Stimulated activated CD8-positive, alpha-beta memory T cell treated with anti-CD3 and anti-CD28 coated beads, Interleukin-15, amount 100 ng/mL, for 48 hours (primary cell): ENCODE measurements at places on chromosomes 16 and 17.
A peak's percentile ranks its signal among the peaks of the same experiment; 100 is the strongest.

GRCh38 chr17:62681939-62682381 lies 54.5 kb downstream of the MRC2 start:
- DNase-seq, result no peak

DNA sequence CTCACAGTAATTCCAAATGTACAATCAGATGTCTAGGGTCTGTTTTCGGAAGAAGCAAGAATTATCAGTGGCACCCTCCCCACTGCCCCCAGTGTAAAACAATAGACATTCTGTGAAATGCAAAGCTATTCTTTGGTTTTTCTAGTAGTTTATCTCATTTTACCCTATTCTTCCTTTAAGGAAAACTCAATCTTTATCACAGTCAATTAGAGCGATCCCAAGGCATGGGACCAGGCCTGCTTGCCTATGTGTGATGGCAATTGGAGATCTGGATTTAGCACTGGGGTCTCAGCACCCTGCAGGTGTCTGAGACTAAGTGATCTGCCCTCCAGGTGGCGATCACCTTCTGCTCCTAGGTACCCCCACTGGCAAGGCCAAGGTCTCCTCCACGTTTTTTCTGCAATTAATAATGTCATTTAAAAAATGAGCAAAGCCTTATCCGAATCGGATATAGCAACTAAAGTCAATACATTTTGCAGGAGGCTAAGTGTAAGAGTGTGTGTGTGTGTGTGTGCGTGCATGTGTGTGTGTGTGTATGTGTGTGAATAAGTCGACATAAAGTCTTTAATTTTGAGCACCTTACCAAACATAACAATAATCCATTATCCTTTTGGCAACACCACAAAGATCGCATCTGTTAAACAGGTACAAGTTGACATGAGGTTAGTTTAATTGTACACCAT lies 59.7 kb downstream of the HLF start:
- DNase-seq, result no peak

GRCh38 chr16:80390871-80391489 lies 149.8 kb upstream of the DYNLRB2 start:
- DNase-seq, result no peak

GRCh38 chr16:11354733-11355574 lies 9.7 kb downstream of the RMI2 start:
- peak; percentile 80 for DNase-seq

GRCh38 chr16:8729779-8730334 lies 55.4 kb downstream of the ABAT start:
- DNase-seq, result no peak

DNA sequence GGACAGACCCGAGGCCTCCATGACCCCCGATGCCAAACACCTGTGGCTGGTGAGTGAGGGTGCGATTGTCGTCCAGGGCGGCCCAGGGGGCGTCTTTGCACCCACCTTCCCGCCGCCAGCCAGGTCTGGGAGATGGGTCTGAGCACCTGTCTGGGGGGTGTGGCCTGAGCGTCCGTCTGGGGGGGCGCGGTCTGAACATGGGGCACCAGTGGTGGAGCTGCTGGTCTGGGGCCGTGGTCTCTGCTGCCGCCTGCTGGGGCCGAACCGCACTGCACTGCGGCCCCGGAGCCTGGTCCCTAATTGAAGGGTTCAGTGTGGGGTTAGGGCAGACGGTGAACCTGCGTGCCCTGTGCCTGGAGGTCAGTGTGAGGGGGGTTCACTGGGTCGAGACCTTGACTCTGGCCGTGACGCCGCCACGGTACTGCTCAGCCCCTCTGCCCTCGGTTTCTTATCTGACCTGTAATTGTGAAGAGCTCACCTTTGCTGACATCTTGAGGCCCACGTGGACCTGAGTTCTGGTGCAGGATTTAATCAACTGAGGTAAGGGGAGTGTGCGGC lies 12.6 kb upstream of the TCF25 start:
- peak; percentile 61 for DNase-seq

- DNase-seq, result no peak
These were observed 34.8 kb downstream of the SOST start for GRCh38 chr17:43723697-43724359.

DNA sequence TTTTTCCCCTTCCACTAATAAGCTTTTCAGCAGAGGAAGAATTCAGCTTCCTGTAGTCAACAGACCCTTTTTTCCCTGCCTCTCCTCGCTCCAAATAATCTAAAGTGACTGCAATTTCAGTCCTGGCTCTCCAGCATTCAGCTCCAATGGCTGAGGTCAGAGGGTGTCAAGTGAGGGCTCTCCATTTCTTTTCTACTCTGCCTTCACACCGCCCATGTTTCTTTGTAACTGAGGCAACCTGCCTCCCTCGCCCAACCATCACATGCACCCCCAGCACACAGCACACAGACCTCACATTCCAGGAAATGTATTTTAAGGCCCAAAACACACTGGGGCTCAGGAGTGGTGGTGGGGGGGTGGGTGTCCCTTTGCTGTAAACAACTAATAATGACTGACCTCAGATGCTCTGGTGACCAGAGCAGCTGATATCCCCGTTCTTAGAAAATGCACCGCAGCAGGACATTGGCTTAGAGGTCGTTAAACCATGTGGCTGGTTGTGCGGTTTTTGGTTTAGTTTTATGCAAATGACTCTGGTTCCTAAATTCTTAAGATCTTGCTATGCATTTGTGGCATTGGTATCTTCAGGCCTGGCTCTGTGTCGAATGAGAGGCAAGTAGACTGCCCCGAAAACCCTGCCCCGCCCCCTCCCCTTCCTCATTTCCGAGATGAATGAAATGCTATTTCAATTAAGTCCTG lies 203.6 kb downstream of the ZFHX3 start:
- no peak for DNase-seq

GRCh38 chr17:75983501-75984181 lies 4.6 kb downstream of the TEN1 start:
- no peak for DNase-seq

DNA sequence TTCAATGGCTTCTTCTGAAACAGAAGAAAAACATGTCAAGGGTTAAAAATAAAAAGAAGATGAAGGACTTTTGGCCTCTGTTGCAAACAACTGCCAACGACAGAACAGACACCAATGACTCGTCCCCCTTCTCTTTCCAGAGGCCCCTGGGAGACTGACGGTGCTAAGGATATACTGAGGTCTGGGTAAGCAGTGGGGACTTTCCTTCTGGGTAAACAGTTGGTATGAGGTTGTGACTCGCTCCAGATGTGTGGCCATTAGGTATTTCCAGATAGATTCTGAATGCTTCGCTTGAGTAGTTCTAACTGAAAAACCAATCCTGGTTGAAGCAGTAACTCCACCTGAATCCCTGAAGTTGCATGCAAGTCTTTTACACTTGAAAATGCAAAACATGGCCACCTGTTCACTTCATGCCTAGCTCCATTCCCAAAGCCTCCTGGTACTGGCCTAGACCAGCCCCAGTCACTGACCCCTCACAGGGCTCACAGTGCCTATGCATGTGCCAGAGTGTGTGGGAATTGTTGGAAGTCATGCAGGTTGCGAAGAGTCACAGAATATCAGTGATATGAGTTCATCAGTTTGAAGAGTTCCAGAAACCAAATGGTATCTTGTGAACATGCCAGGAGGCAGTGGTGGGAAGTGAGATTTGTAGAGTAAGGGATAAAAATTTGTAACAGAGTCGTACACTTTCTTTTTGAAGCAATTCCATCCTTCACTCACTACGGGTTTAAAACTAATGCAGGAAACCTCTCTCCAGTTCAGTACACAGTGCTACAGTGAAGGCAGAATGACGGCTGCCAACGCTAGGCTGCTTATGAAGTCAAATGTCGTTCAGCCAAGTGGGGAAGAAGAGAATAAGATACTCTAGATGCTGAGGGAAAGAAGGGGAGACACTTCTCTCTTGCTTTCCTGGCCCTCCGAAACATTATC lies 217.8 kb downstream of the ZFHX3 start:
- no peak for DNase-seq

DNA sequence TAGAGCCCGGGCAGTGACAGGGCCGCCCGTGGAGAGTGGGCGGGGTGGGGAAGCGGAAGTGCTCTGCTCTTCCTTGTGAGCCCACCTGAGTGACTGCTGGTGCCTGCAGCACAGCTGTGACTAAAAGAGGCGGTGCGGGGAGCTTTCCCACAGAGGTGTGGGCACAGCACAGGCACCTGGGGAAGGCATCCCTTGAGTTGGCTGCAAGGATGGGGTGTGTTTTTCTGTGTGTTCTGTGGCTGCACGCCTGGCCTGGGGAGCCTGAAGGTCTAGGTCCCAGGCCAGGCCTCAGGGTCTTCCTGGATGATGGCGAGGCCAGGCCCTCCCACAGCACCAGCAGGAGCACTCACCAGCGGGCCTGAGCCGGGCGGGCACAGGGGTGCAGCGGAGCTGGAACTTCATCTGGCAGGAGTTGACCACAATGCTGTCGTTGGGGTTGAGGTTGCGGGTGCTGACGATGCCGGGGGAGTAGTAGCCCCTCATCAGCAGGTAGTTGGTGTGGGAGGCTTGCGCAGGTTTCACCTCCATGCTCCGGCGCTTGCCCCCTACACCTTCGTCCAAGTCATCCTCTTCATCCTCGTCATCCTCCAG lies 67.1 kb downstream of the IL21R start:
- no peak for DNase-seq

DNA sequence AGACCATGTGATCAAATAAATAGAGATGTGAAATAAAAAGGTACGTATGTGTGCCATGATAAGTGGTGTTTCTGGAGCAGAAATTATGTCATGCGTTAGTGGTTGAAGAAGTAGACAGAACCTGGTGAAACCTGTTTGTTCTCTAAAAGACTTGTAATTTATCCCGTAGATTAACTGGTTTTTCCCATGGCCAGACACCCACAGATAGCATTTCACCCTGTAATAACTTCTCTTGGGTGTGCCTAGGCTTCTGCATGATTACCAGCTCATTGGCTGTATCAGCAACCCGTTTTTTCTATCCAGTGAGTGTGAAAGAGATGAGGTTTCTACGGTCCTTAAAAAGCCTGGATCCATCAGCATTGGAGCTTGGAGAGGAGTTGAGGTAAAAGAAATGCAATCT lies 471.3 kb downstream of the NPIPA7 start:
- DNase-seq, result no peak

DNA sequence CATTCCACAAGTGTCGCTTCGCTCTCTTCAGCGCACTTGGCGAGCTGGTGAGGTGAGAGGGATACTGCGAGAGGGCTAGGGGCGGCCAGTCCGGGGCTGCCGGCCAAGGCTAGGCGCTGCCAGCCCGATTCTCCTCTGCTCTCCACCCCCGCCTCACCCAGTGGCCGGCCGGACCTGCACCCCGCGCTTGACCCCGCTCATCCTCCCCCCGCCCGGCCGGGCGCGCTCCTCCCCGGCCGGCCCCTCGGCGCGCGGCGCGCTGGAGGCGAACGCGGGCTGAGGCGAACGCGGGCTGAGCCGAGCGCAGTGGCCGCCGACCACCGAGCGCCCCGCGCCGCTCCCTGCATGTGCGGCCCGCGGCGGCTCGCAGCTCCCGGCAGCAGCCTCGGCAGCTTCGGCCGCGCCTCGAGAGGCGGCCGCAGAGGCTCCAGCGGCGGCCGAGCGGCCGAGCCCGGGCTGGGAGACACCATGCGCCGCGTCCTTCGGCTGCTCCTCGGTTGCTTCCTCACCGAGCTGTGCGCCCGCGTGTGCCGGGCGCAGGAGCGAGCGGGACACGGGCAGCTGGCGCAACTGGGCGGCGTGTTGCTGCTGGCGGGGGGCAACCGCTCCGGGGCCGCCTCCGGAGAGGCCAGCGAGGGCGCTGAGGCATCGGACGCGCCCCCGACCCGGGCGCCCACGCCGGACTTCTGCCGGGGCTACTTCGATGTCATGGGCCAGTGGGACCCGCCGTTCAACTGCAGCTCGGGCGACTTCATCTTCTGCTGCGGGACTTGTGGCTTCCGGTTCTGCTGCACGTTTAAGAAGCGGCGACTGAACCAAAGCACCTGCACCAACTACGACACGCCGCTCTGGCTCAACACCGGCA lies at the start of gene SHISA9:
Gene SHISA9, plus strand, starts transcription at position 2 of the 865 bp plus-strand sequence.
- no peak for DNase-seq

GRCh38 chr17:64781014-64781756 lies 119.1 kb upstream of the SMURF2 start:
- DNase-seq, result no peak

GRCh38 chr17:16920628-16921020 lies 51.3 kb downstream of the TNFRSF13B start:
- DNase-seq, result no peak

DNA sequence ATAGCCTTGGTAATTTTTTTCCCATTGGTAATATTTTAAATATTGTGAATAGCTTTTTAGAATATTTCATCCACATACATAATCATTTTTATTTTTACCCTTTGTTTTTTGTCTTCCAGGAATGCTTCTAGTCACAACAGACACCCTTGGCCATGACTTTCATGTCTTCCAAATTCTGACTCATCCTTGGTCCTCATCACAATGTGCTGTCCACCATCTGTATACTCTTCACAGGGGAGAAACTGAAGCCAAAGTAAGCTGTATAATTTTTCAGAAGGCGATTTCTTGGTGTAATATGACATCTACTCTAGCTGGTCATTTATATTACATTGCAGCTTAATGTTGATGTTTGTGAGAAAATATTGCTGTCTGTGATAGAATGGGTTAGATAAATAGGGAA lies 269.4 kb downstream of the BCAS3 start:
- no peak for DNase-seq

- DNase-seq, result peak; percentile 74
These were observed 4.2 kb downstream of the ARMC7 start for GRCh38 chr17:75113798-75114551.

- no peak for DNase-seq
These were observed 190.9 kb downstream of the CCDC182 start for GRCh38 chr17:57553991-57554825.

GRCh38 chr17:44272321-44272951 lies 4.5 kb upstream of the SLC4A1 start:
- no peak for DNase-seq

- DNase-seq, result no peak
These were observed 14.6 kb downstream of the KRT39 start for GRCh38 chr17:40952154-40952553.

GRCh38 chr17:47739150-47739549 lies 6.1 kb downstream of the TBX21 start:
- DNase-seq, result no peak

- no peak for DNase-seq
These were observed 144.5 kb downstream of the CLEC16A start for GRCh38 chr16:11088831-11089230.

- no peak for DNase-seq
These were observed 15.2 kb downstream of the ST6GALNAC2 start for GRCh38 chr17:76570457-76570856.

DNA sequence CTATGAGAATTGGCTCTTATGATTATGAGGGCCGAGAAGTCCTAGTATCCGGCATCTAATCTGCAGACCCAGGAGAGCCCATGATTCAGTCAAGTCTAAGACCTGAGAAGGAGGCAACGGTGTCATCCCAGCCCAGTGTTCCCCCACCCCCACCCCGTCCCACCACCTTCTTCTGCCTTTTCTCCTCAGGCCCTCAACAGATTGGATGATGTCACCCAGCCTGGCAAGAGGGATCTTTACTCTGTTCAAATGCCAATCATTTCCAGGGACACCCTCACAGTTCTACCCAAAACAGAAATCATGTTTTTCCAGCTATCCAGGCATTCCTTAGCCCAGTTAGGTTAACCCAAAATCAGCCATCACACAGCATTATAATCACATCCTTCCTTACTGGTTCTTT lies 10.0 kb upstream of the GAA start:
- no peak for DNase-seq
